ENCODE measurements at places on chromosomes 2 and 18.

DNA sequence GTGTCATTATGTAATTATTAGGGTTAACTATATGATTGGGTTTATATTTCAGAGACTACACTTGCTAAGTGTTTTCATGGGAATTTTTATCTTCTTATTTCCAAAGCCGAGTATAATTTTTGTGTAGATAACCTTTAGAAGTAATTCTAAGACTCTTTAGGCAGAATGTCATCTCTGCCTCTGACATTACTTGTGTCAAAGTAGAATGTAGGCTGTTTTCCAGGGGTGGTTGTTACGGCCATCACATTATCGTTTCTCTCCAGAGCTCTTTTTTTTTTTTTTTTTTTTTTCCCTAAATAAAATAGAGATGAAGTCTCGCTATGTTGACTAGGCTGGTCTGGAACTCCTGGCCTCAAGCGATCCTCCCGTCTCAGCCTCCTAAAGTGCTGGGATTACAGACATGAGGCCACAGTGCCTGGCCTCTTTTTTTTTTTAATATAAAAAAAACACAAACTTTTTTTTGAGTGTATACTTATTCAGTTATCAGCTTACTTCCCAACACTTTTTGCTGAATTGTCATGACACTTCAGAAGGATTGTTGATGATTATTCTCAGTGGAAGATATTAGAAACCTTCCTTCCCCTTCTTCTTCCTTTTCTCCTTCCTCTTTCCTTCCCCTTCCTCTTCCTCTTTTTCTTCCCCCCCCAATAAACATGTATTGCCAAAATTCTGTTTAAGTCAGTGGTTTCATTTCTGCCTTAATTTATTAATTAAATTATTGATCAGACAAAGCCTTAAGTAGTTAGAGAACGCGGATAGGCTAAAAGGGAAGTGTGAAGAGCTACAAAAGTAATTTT lies 2.3 kb downstream of the PIKFYVE start:
- DNase-seq: no peak

DNA sequence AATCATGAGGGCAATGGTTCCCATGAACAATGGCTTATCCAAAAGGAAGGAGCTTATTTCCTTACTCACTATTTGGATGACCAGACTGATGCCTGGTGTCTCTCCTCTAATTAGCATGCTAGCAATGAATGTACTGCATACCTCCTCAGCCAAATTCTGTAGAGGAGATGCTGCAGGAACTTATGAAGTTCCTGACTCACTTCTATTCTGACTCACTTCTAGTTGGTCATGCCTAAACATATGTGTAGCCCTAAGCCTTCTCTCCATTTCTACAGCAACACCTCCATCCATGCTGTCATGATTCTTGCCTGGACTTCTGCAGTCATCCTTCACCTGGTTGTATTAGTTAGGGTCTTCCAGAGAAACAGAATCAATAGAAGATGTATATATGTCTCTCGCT lies 59.9 kb upstream of the MRPS9 start:
- DNase-seq: no peak

DNA sequence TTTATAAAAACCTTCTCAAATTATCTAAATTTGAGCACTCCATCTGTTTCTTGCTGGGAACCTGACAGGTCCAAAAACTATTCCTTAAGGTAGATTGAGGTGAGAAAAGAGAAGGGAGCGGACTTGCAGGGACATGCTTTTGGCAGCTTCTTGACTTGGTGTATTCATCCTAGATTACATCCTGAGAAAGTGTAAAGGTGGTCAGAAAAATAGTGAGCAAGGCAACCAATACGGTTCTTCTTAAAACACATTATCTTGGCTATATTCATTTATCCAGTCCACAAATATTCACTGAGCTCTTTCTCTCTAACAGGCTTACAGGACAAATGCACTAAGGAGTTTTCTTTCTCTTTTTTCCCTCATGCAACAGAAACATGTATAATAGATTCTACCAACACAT lies 230.0 kb downstream of the LRP1B start:
- DNase-seq: no peak

DNA sequence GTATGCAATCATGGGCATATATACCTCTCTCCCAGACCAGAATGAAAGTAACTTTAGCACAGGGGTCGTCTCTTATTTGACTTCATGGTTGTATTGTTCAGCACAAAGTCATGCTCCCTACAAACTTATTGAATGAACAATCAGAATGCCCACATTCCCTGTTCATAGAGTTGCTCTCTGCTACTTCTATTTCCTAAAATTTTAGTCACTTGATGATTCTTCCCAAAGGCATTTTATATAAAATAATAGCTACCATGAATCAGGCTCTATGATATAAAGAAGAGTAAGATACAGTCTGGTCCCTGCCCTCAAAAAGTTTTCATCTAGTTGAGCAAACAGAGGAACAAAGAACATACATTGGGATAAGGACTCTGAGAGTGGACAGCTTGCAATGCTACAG lies 162.2 kb downstream of the SLC39A10 start:
- no peak for DNase-seq

DNA sequence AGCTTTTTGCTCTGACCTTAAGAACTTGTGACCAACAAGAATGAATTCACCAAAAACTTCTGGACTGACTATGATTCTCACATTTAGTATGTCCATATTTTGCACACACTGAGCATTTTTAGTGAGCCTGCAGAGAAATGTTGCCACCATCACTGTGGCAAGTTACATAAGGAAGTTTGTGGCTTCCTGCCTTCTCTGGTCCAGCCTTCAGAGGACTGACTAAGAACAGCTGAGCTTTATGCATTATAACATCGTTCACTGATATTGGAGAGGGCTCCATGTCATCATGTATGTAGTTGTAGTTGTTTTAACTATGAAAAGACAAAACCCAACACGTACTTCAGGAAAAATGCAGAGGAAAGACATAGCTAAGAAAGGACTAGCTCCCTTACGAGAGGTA lies 218.0 kb upstream of the CRIM1 start:
- no peak for DNase-seq

DNA sequence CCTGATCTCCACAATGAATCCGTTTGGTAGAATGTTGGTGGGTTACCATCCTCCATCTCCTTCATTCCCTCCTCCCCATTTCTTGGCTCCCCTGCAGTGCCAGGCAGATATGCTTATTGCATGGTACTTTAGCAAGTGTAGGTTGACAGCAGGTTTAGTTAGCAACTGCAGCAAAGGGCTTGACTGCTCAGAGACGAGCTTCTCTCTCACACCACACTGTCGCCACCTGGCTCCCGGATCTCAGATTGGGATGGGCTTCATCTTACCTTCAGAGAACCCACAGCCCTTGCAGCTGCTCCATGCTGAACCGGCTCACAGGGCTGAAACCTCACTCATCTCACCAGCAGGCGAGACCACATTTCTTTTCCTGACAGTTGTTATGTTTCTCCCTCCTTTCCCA lies 88.8 kb downstream of the VWA3B start:
- DNase-seq: no peak

GRCh38 chr2:100161945-100162620 lies 19.7 kb upstream of the AFF3 start:
- no peak for DNase-seq

GRCh38 chr2:39712953-39713352 lies 47.2 kb downstream of the TMEM178A start:
- DNase-seq: no peak

DNA sequence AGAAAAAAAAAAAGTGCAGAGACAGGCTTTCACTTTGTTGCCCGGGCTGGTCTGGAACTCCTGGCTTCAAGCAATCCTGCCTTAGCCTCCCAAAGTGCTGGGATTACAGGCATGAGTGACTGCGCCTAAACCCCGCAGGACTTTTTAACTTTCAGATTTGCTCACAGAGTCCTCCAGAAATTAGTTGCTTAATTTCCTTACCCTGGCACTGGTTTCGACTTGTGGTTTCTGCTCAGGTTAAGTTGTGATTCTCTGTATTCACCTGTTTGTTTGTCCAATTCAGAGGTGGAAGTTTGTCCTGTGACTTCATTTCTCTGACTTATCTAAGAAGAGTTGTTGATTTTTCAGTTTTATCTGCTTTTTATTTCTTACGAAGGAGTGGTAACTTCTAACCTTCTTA lies 238.1 kb downstream of the TMEM182 start:
- no peak for DNase-seq

DNA sequence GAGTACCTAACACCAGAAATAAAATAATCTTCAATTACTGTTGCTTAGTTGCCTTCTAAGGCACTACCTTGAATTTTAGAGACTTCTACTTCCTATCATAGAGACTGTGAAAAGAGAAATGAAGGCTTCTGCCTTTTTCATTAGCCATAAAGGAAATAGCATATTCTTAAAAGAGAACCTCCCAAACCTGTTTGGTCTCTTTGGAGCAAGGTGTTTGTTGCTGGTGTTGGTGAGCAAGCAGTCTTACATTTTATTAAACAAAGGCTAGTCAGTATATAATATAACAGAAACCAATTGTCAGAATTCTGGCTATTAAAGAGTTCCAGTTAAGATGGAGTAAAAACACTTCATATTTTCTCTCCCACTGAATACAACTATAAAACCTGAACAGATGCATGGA lies 116.4 kb downstream of the TAF4B start:
- DNase-seq: no peak

DNA sequence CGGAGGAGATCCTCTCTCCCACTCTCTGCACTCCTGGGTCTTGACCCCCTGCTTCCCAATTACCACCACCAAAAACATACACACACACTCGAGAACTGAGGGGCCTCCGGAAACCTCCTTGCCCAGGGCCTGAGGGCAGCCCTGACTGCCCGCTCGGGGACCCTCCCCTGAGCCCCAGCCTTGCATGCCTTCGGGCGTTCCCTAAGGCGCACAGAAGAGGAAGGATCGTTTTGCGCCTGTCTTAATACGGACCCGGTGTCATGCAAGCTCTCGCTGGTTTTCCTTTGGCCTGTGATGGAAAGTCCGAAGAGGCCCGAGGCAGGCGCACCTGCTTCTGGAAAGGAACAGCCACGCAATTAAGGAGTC lies 19.8 kb downstream of the POU3F3 start:
- no peak for DNase-seq

- no peak for DNase-seq
These were observed 144.8 kb upstream of the RGPD4 start for GRCh38 chr2:107681936-107682335.

GRCh38 chr2:85213404-85213803 lies 80.2 kb downstream of the TCF7L1 start:
- DNase-seq: no peak

GRCh38 chr2:47777277-47777937 lies 5.5 kb upstream of the MSH6 start:
- DNase-seq: no peak

- no peak for DNase-seq
These were observed 995 bp downstream of the TMEM127 start for GRCh38 chr2:96264656-96265348.

DNA sequence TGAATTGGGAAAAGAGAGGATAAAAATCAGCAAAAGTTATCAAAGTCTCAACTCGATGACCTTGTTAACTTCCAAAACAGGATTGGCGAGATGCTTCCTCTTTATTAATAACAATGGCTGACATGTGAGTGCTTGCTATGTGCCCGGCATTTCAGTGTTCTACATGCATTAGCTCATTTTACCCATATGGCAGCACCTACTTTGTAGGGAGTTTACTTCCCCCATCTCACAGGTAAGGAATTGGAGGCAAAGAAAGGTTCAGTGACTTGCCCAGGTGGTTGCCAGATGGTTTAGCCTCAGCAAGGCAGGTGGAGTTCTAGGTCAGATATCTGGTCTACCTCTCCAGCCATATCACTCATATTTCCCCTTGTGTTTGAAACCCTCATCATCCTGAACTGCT lies 12.4 kb downstream of the TFCP2L1 start:
- no peak for DNase-seq

- DNase-seq: no peak
These were observed 60.9 kb downstream of the AAK1 start for GRCh38 chr2:69582582-69583176.

DNA sequence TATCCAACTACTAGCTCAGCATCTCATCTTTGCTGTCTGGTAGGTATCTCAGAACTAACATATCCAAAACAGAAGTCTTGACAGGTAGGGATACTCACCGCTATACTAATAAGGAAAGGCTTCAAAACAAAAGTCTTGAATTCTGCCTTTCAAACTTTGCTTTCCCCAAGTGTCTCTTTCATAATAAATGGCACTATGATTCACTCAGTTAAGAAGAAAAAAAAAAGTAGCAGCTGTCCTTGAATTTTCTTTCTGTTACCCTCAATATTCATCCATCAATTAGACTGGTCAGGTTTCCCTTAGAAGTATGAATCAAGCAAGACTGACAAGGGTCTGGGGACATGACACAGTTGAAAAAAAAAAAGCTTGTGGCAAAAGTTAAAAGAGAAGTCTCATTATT lies 175.1 kb downstream of the GULP1 start:
- no peak for DNase-seq

DNA sequence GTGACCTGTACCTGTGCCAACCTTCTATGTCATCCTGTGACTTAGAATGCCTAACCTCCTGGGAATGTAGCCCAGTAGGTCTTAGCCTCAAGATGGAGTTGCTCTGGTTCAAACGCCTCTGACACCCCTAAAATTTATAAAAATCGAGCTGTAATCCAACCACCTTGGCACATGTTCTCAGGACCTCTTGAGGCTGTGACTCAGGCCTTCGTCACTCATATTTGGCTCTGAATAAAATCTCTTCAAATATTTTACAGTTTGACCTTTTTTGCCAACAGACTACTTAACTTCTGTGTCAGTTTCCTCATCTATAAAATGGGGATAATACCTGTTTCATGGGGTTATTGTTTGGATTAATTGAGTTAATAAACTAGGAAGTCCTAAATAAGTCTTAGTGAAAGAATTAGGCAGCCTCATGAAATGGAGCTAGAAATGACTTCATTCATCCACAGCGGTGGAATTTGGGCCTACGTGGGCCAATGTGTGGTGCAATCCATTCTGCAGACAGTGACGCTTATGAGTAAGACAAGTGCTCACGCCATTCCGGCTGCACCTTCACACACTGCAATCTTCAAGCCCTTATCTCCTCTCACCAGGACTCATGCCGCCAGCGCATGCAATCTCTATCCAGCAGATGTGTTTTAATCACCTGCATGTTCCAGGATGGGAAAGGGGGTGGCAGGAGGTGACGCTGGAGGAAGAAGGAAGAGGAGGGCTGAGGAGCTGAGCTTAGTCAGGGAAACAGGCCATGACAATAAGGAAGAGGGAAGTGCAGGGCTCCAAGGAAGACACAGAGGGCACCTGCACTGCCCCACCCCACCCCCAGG lies 2.0 kb upstream of the UBE2F start:
- no peak for DNase-seq

DNA sequence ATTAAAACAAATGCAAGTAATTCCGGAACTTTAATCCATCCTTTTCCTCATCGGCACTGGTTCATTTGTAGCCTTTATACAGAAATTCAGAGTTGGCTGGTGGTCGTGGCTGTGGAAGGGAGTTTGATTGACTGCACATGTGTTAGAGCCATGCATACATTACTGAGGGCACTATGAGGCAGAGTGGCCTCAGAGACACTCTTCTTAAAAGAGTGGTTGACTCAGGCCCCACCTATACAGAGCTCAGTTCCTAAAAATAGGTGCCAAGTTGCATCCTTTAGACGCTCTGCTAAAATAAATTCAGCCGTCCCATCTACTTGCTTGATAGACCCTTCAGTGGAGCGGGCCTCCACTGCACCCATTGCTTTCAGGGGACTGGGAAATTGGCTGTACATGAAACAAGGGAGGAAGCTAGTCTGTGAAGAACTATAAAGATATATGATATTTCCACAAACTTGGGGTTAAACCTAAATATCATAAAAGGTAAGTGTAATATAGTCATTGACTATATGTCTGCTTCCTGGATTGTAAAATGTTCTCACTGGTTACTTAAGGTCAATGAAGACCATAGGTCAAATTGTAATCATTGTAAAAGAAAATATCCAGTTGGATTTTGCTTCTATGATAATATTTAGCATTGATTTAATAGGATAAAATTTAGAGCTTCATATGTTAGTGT lies 298.9 kb downstream of the XIRP2 start:
- no peak for DNase-seq

- DNase-seq: no peak
These were observed 228.3 kb downstream of the DYSF start for GRCh38 chr2:71681626-71682025.

Data from activated T-cell treated with anti-CD3 and anti-CD28 coated beads for 1 hour (primary cell).